Psoas muscle (tissue), 8 donors: ENCODE measurements at places on chromosomes 12 and 14. TPM values are rescaled to one million over a fixed set of nuclear protein-coding genes. Genes with fewer than 3 reads are reported as not detected.

The DUSP16 gene
- total RNA-seq: 14.2 TPM

The EID3 gene
- 0.94 TPM for total RNA-seq

The TPH2 gene
- not detected for total RNA-seq

The CEBPE gene
- total RNA-seq: not detected

The SMIM41 gene
- total RNA-seq: not detected

- no peak for DNase-seq
Observed at GRCh38 chr14:75088566-75089373, 19.3 kb downstream of the ZC2HC1C start.

DNA sequence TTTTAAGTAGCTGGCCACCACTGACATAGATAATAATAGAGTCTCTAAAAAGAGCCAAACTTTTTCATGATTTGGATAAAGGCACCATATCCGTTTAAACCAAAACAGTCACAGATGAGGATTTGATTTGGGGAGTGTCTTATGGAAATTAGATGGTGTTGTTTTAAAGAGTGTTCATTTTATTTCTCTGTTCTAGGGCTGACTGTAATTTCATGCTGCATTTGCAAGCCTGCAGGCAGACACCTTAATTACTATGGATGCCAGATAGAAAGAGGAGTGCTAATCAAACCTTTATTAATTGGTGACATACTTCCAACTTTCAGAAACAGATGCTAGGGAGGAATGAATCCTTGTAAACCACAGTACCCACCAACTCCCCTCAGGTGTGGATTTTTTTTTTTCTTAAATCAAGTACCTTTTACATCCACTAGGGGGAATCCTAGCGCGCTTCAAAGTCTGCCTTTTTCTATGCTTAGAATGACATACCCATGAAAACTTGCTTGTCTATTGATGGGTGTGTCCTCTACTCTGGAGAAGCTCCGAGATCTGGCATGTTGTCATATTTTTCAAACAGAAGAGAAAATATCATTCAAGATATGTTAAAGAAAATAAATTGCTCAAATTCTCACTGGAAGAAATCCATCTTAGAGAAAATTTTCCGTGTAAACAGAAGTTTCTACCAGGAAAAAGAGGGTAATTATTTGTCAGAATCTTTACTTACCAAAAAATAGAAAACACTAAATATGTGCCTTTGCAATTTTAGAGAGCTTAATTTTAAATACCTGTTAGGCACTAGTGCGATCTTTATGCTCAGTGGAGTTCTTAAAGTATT, 14.2 kb upstream of the PLXNC1 start:
- no peak for DNase-seq

DNA sequence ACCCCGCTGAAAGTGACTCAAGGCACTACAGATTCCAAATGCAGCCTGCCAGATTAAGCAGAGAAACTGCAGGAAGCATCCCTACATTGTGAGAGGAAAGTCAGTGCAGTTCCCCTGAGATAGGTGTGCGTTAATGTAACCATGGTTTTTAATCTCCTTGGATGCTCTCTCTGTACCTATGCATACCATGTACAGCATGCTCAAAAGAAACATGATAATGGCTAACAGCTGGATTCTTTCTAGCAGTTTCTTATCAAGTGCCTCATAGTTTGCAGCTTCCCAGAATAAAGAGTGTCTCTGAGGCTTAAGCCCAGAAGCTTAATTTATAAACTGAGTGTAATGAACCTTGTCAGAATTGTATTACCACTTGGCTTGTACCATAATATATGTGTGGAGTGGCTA, 17.1 kb upstream of the MDM1 start:
- DNase-seq: no peak

DNA sequence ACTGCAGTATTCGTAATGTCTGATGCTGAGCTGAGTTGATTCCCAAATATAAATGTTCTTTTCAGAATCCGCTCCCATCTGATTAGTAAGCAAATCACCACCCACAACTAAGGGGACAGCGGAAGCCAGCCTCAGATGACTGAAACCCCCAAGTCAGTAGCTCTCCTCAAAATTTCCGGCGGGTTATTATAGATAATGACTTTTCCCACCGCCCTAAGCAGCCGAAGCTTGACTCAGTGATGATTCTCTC, 469 bp upstream of the LRFN5 start:
- no peak for DNase-seq

GRCh38 chr12:124700810-124701592, 133.6 kb upstream of the NCOR2 start:
- DNase-seq: no peak

GRCh38 chr14:104011824-104012517, 69.6 kb upstream of the RD3L start:
- DNase-seq: no peak

GRCh38 chr14:103680491-103681231, 34.6 kb downstream of the XRCC3 start:
- no peak for DNase-seq

GRCh38 chr14:103488071-103488470, 34.6 kb downstream of the CKB start:
- DNase-seq: no peak

DNA sequence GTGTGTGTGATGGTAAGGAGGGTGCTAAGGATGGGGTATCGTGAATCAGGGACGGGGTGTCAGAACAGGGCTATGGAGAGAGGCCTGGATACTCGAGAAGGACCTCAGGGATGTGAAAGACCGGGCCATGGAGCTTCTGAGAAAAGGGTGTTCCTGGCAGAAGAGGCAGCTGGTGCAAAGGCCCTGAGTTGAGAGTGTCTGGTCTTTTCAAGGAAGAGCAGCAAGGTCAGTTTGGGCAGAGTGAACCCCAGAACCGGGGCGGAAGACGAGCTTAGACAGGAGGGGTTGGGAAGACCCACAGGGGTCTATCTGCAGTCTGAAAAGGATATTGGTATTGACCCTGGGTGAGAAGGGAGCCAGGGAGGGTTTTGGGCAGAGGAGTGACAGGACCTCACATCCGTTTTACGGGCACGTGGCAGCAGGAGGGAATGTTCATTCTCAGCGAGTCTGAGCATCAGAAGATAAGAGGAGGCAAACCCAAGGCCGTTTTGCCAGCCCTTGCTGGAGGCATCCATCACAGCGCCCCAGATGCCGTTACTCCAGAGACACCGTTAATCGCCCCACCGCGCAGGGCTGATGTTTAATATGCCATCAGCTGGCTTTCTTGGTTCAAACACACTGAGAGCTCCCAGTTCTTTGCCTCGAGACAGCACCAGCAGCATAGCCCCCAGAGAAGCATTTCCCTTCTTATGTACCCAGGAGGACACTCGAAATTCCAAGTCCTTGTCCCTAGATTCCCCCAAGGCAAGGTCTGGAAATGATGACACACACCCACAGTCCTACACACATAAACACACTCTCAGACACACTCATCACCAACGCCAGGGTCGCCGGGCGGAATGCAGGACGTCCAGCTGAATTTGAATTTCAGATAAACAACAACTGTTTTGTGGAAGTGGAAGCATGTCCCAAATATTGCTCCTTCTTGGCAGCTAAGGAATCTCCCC, 41.4 kb upstream of the EML1 start:
- no peak for DNase-seq

GRCh38 chr12:129075460-129076208, 222.4 kb downstream of the GLT1D1 start:
- DNase-seq: no peak

DNA sequence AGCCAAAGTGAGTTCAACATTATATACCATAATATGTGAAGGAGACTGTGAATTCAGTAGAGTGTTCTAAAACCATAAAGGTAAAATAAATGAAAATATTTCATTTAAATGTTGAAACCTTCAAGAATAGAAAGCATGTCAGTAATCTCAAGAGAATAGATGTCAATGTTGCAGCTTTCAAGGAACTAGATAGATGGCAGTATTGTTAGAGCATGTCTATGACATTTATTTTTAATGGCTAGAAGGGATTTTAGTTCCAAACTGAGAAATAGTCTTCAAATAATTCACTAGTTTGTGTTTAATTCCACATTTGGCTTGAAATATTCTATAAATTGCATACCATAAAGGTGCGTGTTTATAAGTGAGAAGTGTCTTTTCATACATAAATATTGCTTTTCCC, 326.5 kb downstream of the FLRT2 start:
- no peak for DNase-seq

DNA sequence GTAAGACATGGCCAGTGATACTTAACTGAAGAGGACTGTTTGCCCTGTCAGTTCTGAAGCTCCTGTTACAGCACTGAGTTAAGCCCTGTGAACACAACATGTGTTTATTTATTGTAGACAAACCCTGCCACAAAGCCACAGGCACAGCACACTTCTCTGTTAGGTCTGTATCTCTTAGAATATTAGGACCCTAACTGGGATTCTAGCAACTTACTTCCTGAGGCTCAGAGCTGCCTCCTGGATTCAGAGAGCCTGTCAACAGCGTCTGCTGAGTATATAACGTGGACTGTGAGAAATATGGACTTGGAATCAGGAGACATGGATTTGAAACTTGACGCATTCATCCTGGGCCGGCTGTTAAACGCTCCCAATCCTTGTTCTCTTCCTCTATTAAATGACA, 135.0 kb upstream of the HIF1A start:
- no peak for DNase-seq

DNA sequence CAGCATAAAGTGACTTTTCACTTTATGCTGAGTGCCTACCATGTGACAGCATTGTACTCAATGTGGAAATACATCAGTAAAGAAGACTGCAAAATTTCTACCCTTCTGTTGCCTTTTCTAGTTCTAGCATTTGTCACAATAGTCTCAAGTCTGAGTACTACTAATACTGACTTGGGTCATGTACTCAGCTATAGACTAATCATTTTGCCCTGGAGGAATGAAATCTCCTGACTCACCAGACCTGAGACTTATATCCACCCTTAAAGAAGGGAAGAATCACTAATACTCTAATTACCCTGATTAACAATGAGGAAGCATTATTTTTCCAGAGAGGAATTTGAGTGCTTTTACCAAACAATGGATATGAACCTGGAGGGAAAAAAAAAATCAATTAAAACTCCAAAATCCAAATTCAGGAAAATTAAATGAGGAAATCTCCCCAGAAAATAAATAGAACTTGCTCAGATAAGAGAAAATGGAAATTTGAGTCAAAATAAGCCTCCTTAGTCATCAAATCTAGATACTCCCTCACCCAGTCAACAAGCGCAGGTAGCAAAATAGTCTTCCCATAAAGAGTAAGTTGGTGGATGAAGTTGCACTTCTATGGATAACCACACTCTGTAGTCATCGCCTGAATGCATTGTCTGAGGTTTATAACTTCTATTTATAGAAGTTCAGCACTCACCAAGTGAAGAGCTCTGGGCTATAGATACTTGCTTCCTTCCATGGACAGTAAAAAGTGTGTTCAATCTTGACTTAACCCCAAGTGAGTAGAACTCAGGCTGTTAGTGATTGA, 386.6 kb downstream of the SYT1 start:
- no peak for DNase-seq

DNA sequence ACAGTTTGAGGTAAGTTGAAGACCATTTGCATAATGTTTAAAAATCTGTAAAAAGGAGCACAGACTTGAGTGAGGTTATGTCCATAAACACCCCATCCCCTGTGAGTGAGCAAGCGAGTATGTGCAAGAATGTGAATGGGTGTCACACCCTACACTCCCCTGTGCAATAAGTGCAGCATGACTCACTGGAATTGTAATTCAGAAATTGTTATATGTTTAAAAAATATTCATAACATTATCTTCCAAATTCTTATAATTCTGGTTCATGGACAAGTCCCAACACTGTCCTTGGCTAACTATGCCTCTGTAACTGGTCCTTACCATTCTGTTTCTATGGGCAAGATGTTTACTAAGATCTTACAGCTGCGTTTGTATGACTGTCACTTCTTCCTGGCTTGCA, 207.8 kb upstream of the FAR2 start:
- no peak for DNase-seq
